ENCODE measurements at places on chromosomes 7 and 10.

- no peak for DNase-seq
Measured at GRCh38 chr7:134532180-134532953, 5.0 kb downstream of the AKR1B10 start.

- no peak for DNase-seq
Measured at GRCh38 chr7:111089822-111090426, 1.0 kb upstream of the LRRN3 start.

- DNase-seq: no peak
Measured at GRCh38 chr10:128062881-128063563, 63.2 kb downstream of the MKI67 start.

GRCh38 chr10:7312488-7312857, 98.4 kb downstream of the SFMBT2 start:
- DNase-seq: no peak

GRCh38 chr10:29749150-29749549, 114.4 kb upstream of the SVIL start:
- DNase-seq: no peak

DNA sequence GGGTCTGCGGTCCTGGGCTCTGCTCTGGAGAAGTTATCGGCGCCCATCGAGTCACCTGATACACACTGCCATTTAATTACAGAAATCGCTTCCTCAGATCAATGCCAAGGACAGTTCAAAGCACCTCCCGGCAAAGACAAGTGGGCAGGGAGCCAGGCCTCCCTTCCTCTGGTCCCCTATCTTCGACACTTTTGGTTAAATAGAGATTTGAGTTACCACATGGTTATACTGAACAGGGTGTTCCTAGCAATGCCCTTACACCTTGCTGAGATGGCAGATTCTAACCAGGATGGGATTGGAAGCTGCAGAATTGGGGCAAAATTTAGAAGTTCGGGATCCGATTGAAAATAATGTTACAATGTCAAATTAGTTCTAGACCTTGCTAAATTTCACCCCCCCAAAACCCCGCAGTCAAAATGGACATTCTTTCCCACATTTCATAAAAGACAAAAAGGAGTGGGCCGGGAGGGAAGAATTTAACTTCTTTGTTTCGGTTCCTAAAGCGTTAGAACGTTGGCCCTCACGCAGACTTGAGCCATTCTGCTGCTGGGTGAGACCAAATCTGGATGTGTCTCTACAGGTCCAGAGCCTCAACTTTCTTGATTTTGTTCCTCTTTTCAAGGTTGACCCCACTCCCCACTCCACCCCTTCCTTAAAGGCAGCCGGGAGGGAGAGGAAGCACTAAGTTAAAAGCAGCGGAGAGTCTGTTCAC, 2.2 kb upstream of the DLX5 start:
- no peak for DNase-seq

- DNase-seq: no peak
Measured at GRCh38 chr10:23319835-23320234, 24.8 kb downstream of the C10orf67 start.

DNA sequence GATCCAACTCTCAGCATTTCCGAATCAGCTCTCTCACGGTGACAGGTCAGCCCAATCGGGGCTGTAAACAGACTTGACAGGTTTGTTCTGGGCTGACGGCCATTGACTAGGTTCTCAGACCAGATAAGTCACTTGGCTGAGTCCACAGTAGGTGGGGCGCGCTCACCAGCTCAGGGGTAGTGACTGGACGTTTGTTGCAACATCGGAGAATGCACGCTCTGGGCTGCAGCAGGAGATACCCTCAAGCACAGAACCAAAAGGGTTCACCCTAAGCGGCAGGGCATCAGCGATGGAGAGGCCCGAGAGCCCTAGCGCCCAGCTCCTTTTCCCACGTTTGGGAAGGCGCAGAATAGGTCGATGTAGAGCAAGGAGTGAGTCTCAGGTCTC, 1.8 kb downstream of the KLLN start:
- DNase-seq: no peak

DNA sequence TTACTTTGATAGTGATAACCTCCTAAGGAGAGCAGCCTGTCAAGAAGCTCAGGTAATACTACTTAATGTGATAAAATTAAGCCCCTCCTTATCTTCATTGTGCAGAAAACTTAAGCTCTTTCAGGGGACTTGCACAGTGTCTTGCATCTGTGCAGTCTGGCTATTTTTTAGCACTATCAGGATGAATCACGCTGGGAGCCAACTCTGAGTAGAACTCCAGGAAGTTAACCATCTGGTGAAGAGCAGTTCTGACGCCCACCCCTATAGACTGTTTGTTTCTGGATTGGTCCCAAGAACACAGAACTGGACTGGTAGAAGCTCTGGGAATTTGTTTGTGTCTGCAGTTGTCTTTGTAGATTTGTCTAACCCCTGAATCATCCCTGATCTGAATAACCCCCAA, 41.9 kb downstream of the AGK start:
- DNase-seq: no peak

DNA sequence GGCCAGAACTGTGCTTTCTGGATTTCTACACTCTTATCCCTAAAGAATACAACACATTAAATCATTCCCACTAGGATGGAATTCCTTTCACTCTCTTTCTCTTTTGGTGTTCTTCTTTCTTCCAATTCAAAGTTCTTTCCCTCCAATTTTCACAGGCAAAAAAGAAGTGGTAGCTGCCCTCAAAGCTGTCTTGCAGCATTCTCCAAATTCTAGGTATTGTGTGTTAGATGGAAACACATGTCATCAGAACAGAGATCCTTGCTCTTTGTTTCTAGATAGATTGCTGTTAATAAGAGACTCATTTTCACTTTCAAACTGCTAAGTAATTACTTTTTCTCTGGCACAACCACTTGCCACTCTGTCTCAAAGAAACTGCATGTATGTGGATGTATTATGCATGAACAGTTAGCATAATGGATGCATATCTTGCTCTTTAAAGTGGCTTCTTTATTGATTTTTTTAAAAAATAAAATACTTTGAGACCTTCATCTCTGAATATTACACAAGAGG, 31.0 kb downstream of the SHTN1 start:
- DNase-seq: no peak

- DNase-seq: no peak
Measured at GRCh38 chr7:74007242-74007567, 20.8 kb upstream of the ELN start.

DNA sequence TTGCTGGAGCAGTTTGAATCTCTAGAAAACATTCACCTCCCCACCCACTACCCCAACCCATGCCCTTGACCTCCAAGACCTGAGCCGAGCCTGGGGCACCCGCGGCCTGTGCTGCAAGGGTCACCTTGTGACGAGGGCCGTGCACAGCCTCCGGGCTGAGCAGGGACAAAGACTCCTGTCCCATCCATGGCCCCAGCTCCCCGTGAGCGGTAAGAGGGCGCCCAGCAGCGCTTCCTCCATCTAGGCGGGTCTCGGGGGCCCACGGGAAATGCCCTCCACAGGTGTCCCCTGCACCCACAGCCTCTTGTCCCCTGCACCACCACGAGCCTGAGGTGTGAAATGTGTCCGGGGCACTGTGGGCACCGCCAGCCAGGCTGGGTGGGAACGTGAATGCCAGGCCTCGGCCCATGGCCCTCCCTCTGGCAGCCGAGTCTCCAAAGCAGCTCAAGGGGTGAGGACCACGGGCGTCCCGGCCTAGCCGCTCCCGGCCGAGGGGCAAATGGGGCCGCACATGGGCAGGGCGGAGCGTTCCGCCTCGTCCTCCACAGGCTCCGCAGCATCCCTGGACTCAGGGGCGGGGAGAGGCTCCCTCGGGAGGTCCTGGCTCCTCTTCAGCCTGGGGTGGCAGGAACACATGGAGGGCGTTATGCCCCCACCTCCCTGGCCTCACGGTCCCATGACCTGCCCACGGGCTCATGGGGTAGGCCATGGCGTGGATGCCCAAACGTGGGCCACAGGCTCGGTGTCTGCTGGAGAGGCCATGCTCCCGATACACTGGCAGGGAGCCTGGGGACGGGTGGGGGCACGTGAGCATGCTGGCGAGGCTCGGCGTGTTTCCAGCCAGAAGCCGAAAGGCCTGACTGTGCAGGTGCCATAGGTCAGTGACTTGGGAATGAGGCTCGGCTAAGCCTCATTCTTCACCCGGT, 21.1 kb downstream of the DPYSL4 start:
- DNase-seq: no peak

GRCh38 chr7:122914812-122915211, 28.6 kb upstream of the CADPS2 start:
- DNase-seq: no peak

DNA sequence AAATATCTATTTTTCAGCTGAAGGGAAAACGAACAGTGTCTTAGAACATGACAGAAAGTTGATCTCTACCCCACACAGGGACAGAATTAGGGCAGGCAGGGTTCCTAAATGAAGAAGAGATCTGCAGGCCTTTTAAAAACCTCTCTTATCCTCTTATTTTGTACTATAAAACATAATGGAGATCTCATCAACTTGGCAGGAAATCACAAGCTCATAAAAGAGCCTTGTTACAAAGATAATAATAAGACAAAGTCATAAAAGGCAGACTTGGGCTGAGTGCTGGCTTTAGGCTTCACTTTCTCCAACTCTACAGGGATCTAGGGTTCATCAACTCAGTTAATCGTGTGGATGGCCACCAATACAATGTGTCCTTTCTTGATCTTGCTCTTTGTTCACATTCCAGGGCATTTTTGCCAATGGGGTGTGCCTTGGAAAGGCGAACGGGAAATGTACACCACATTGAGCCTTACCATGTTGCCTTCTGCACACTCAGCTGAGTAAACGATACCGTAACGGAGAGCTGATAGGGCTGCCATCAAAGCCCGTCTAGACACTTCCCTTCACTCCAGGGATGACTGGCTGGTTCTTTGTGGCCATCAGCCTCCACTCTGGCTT, 7.1 kb upstream of the TEX36 start:
- DNase-seq: no peak

DNA sequence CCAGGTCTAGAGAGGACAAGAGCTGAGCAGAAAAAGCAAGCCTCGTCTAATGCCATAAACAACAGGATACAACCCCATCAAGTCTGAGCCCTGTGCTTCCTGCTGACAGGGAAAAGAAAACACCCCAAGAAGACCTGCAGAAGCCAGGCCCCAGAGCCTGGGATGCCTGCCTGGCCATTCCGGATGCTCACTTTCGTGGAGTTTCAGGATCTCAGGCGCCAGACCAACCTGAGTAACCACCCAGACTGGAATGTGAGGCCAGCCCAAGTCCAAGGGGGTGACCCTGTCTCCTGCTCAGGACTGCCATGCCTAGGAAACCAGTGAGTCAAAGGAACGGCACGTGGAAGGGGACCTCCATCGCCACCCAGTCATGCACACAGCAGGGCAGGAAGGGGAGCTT, 74.3 kb downstream of the PLXNA4 start:
- DNase-seq: no peak

- no peak for DNase-seq
Measured at GRCh38 chr10:35961501-35961900, 319.4 kb upstream of the FZD8 start.

DNA sequence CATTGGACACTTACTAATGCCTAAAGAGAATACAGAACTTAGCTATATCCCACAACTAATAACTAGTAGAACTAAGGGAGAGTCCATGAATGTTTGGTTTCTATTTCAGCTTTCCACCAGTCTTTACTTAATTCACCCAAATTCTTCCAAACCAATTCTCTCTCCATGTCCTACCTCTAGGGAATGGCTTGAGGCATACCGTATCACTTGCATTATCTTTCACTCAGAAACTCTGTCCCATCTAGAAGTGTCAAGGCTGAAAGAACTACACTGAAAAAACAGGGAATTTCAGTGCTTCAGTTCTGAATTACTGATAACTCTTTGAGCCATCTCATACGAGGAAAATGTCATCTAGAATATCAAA, 758 bp downstream of the TMEM168 start:
- DNase-seq: no peak

DNA sequence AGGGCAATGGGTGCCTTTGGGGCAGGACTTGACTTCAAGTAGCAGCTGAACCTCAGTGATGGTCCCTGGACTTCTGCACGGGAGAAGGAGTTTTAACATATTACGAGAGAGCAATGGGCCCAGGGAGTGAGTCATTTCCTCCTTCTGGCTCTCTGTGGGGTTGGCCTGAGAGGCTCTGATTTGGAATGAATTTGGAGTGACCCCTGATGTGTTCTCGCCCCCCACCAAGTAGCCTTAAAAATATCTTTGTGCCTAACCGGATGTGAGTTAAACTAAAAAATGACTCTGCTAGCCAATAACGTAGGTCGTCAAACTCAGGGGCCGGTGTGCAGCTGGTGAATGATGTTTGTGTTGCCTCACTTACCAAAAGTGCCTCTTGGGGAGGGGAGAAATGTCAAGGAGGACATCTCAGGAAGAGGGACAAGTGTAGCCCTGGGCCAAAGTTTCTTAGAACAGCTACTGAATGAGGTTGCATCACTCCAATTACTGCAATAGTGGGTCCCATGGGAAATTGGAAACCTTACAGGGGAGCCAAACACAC, 656.6 kb downstream of the INHBA start:
- DNase-seq: no peak

DNA sequence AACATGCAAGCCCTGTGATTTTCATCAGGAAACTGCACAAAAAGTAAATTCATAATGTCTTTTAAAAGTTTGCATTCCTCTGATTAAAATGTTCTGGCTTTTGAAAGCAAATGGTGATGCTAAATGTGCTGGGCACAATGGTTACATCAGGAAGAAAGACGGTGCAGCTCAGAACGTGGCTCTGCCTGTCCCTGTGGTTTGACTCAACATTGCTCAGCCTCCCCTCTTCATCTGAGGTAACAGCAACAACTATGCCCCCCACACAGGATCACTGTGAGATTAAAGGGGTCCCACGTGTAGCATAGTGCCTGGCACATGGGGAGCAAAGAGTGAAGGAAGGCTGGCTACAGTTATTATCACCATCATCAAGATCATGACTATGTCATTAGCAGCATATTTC, 44.0 kb downstream of the PARD3 start:
- no peak for DNase-seq

- DNase-seq: no peak
Measured at GRCh38 chr7:95865716-95866371, 93.5 kb downstream of the DYNC1I1 start.

DNA sequence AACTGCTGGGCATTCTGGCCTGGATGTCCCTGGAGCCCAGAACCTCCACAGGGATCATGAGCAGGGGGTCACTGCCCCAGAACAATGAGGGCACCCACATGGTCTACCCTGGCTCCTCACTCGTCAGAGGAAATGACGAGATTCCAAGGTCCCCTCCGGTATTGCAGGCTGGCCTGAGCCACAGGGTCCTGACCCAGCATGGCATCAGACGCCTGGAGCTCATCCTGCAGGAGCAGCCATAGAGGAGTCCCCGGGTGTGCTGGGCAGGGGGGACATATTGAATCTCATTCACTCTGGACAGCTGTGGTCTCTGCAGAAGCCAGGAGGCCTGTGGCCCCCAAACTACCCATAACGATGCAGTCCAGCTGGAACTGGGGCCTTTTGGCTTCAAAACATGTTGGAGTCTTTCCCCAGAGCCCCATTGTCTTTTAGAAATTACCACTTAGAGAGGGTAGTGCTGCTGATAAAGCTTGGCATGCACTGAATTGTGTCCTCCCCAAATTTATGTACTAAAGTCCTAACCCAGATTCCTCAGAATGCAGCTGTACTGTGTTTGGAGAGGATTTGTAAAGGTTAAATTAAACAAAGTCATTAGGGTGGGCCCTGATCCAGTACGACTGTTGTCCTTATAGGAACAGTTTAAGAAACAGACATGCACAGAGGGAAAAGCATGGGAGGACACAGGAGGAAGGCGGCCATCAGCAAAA, 27.7 kb downstream of the ANXA8 start:
- DNase-seq: no peak

GRCh38 chr10:10128387-10128786, 889.3 kb upstream of the CELF2 start:
- DNase-seq: no peak

- DNase-seq: no peak
Measured at GRCh38 chr7:51141451-51142003, 175.1 kb downstream of the COBL start.

Data from stimulated activated CD8-positive, alpha-beta memory T cell treated with anti-CD3 and anti-CD28 coated beads, Interleukin-7, amount 100 ng/mL, for 48 hours (primary cell).